ENCODE measurements at places on chromosomes 16 and 17.

DNA sequence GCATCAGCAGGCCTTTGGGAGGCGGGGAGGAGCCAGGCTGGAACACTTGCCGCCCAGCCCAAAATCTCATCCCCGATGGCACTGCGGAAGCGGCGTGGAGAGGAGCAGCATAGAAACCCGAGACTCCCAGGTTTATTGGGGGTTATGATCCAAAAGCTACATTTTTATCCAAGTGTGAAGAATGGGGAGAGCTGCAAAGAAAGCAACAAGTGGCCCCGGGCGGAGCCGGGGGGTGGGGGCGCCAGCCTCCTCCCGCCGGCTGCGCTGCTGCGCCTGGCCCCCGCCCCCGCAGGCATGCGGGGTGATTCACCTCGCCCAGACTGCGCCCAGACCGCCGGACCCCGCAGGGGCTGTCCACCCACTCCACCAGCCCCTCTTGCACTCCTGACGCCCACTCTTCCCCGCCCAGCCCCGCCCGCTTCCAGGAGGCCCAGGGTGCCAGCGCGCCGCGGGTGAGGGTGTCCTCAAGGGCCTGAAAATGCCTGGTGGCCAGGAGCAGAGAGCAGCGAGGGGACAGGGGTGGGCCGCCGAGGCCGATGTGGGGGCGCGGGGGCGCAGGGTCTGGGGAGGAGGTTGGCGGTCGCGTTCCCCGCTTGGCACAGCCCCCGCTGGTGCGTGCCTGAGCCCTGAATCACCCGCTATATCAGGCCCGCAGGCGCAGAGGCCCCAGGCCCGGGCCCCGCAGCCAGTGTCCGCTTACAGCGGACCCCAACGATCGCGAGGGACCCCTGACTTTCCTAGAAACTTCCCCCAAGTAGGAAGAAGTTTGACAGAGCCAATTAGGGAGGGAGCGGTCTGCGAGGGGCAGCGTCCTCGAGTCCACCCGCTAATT, 1.3 kb downstream of the CAVIN1 start:
- DNase-seq: no peak

DNA sequence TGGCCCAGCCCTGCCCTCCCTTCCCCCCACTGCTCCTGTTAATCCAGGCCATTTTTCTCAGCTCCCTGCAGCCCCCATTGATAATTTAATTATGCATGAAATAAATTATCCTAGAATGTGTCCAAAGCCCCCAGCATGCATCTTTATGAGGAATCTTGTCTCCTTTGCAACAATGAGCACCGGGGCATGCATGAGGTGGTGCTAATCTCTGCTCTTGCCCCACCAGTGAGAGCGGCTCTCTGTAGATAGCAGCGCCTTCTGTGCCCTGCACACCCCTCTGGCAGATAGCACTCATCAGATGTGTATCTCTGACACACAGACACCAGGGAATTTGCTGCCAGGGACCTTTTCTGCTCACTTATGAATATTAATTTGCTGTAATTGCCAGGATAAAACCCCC, 140.2 kb upstream of the CDC42EP4 start:
- no peak for DNase-seq

- DNase-seq: peak; percentile 90
Measured at GRCh38 chr16:2474877-2475412, at the start of gene TBC1D24. TSS of gene TBC1D24 (plus strand) at chr16:2475127. CDS start at chr16:2496149, 21,022 bp downstream.

DNA sequence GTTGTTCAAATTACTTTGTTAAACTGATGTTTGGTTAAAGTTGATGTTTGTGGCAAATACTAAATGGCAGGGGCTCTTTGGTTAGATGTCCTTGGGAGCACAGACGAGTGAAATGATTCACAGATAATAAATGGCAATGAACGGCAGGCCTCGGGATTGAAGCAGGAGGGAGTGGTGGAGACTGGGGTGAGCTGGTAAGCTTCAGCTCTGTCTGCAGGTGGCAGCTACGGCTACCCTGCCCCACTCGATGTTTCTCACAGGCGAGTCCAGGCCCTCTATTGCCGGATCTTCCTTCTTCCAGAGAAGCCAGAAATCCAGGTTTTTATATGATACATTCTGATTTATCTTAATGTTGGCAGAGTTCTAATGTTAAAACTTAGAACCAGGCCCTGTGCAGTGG, 144.8 kb upstream of the CACNG5 start:
- DNase-seq: no peak

GRCh38 chr17:47218896-47219430, 9.8 kb downstream of the MYL4 start:
- no peak for DNase-seq

- DNase-seq: no peak
Measured at GRCh38 chr16:62033065-62033464, 3.2 kb downstream of the CDH8 start.

GRCh38 chr16:53084746-53085334, 30.0 kb downstream of the CHD9 start:
- DNase-seq: no peak

- DNase-seq: peak; percentile 25
Measured at GRCh38 chr17:10614536-10615155, 42.5 kb downstream of the MYH3 start.

DNA sequence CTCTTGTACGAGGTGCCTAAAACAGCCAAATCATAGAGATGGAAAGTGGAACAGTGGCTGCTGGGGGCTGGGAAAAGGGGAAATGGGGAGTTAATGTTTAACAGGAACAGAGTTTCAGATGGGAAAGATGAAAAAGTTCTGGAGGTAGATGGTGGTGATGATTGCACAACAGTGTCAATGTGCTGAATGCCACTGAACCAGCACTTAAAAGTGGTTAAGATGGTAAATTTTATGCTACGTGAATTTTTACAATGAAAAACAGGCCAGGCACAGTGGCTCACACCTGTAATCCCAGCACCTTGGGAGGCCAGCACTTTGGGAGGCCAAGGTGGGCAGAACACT, 130.4 kb downstream of the C16orf78 start:
- no peak for DNase-seq
